ENCODE measurements at places on chromosomes 7 and 10. TPM values are rescaled to one million over a fixed set of nuclear protein-coding genes. Genes with fewer than 3 reads are reported as not detected.

The GRM3 gene
- not detected for total RNA-seq

The GNAI1 gene
- 89.5 TPM for total RNA-seq

The VWC2 gene
- not detected for total RNA-seq

The HPSE2 gene
- total RNA-seq, result not detected

The PRPS1L1 gene
- total RNA-seq, result not detected

The PPP1R3A gene
- not detected for total RNA-seq

The MYO1G gene
- total RNA-seq, result 0.26 TPM

DNA sequence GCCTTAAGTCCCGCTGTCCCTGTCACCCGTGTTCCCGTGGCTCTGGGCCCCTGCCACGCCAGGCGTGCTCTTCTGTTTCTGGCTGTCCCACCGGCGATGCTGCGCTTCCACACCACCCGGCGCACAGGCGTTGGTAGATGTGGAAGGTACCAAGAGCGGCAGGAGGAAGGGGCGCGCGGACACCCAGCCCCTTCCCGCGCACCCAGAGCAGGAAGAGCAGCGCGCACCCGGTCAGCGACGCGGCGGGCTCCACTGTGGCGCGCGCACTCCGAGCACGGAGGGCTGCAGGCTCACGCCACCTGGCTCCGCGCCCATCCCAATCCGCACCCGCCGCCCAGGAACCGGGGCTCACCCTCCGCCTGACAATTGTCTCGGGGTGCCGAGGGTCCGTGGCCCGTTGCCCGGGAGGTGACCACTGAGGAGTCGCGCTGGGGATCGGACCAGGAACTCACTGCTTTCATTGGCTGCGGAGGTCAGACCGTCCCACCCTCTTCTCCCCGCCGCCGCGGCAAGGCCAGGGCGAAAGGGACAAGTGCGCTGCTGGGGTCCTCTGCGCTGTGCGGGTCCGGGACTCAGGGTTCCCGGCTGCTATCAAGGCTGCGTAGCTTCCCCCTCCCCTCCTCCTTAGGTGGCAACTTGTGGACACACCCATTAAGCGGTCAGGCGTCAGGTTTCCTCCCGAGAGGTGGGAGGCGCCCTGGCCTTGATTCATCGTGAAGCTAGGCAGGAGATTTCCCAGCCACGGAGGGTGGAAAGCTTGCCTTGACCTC, 121.6 kb upstream of the ZNF92 start:
- peak; percentile 74 for DNase-seq

DNA sequence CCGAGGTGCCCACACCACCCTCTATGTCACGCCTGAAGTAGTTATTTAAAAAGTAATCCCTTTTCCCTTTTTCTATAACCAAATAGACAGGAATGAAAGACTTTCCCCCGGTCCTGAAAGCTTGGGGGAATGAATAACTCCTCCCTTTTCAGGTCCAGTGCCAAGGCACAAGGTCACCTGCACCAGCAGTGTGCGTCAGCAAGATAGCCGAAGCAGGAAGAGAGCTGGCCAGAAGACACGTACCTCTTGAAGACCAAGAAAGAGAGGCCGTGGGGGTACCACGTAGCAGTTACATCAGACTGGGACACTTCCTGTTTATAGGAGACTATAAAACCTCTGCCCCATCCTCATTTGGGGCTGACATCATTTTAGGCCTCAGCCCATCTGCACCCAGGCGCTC, 10.7 kb upstream of the AKR1B1 start:
- no peak for DNase-seq

- no peak for DNase-seq
Observed at GRCh38 chr10:126124046-126124445, 227.7 kb downstream of the FANK1 start.

- DNase-seq, result no peak
Observed at GRCh38 chr7:2517678-2518507, 1.7 kb upstream of the LFNG start.

GRCh38 chr7:92809397-92809759, 27.0 kb downstream of the CDK6 start:
- no peak for DNase-seq

GRCh38 chr7:19090526-19090925, 26.9 kb downstream of the TWIST1 start:
- no peak for DNase-seq

DNA sequence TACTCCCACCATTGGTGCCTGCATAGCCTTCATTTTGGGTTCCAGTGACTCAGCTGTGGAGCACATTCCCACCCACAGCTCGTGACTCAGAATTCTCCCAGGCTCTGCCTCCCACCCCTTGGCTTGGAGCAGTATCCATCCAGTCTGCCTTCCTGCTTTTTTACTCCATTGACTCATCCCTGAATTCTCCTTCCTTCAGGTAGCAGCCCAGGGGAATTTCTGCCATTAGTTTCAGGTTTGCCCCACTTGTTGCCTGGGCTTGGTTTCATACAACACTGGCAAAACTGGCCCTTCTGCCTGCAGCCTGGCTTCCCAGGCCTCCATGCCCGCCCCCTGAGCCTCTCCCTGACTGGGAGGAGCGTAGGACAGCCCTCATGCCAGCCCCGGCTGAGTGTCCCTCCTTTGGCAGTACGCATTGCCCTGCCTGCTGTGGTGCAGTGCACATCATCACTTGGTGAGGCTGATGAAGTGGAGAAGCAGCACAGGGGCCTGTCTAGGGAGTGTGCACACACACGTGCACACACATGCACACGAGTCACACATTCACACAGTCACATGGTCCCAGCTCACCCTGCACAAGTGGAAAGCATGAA, 55.0 kb downstream of the SNX10 start:
- DNase-seq, result peak; percentile 96

DNA sequence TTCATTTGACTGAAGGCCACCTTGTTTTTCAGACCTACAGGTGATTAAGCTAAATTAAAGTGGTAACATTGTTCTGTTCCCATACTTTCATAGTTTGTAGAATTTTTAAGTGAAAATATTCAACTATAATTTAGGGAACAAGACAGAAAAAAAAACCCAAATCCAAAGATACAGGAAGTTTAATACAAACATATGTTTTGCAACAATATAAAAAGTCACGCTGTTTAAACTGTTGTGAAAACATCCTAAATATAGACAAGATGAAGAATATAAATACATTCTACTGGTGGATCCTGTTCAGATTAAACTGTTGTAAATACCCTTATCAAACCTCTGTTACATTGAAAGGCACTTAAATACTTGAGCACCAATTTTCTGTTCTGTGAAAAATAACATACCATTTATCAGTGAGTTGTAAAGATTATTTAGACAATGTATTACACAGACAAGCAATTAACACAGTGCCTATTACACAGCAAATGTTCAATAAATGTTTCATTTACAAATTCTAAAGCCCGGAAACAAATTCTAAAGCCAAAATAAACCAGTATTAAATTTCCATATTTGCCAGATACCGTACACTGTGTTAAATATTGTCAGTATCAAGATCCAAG, 14.2 kb downstream of the ASZ1 start:
- DNase-seq, result no peak

DNA sequence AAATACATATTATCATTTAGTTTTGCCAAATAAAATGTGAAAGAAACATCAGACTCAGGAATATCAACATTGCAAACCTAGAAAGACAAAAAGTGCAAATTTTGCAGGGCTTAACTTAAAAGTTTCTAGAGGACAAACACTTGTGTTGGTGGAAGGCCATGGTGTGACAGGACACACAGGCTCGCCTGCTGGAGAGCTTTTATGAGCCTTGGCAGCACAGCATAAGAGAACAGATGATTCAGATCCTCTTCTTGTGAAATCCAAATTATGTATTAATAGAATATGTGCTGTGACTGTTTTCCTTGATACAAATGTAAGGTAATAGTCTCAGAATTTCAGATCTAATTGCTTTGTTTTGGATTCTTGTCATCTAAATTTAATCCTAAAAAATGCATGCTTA, 72.9 kb upstream of the ABCB5 start:
- DNase-seq, result peak; percentile 84

GRCh38 chr10:13310518-13311176, 10.8 kb upstream of the PHYH start:
- no peak for DNase-seq

DNA sequence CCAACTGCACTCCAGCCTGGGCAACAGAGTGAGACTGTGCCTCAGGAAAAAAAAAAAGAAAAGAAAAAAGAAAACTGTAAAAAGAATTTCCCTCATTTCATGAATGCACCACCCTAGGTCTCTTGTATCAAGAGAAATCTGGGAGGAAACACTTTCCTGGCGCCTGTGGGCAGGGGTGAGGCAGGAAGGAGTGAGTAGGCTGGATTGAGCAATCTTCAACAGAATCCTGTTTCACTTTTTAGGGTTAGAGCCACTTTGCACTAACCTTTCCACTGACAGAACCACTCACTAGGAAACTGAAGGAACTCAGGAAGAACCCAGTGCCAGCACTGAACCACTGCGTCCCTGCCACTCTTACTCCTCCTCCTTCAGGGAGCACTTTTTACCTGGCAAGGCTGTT, 282.1 kb downstream of the CCDC3 start:
- peak; percentile 91 for DNase-seq

- DNase-seq, result no peak
Observed at GRCh38 chr10:118262538-118262937, 79.6 kb downstream of the FAM204A start.

- no peak for DNase-seq
Observed at GRCh38 chr7:112981966-112982365, 104.7 kb downstream of the GPR85 start.

DNA sequence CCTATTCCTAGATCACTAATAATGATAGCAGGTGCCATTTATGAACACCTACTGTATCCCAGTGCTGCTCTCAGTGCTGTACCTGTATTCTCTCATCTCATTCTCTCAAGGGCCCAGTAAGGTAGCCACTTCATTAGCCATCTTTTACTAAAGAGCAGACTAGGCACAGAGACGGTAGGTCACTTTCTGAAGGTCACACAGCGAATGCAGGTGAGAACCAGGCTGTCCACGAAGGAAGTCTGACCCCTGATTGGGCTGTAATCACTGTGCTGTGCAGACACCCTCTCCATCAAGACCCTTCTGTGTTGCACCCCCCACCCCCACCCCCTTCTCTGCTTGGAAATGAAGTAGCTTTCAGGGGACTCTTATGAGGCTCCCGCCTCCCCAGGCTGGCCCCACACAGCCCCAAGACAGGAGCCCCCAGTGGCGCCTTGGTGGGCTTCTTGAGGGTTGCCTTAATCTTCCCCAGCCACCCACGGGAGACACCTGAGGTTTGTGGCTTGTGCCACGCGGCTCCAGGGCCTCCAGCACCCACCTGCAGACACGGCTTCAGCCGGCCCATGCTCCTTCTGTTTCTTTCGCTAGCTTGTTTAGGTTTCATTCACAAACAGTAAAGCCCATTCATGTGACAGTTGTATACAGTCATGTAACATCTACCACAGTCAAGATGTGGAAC, 81.7 kb upstream of the FAM20C start:
- no peak for DNase-seq

Measured in bronchial epithelial cell (primary cell).